ENCODE measurements at places on chromosomes 6 and 20.

- no peak for DNase-seq
Observed at GRCh38 chr6:168333491-168333890, 13.9 kb upstream of the DACT2 start.

DNA sequence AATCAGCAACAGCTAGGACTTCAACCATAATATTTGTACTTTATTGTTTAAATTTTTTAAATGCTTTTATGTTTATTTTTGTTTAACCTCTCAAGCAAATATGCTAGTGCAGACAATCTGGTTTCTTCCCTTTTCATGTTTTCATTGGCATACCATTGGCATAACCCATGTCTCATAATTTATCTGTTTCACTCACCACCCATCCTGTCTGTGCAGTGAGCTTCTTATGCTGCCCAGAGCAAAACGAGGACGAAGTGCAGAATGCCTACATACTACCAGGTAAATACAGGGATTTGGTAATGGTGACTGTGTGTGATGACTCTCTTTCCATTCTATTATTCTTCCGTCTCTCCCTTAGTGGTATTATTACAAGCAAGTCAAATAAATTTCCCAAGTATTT, 361.4 kb upstream of the KCNQ5 start:
- DNase-seq, result no peak

DNA sequence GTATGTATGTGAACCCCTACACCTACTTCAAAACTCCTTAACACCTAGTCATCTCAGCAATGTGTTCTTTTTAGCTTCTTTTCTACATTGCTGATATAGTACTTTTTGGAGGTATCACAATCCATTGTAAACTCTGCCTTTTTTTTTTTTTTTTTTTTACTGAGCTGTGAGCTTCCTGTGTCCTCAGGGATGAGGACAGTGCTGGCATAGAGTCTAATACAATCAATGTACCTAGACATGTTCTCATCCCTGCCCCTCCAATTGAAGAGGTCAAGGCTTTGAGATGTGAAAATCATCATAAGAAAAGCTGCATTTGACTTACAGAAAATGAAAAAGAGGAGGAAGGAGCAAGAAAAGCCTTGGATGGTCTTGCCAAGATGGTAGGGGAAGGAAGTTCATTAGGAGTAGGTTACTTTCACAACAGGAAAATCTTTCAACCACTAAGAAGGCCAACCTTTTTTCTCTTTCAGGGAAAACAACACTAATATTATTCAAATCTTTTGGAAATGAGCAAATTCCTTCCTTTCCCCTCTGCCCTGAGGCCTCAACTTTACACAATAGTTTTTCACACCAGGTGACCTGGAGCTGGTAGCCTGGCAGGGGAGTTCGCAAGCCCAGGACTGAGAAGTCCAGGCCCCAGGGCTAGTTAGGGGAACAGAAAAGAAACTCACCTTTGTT, 2.8 kb upstream of the JARID2 start:
- DNase-seq, result no peak

GRCh38 chr6:148217921-148218320, 124.7 kb upstream of the SASH1 start:
- DNase-seq, result no peak

- DNase-seq, result no peak
Observed at GRCh38 chr20:48740712-48741111, 87.1 kb downstream of the PREX1 start.

- no peak for DNase-seq
Observed at GRCh38 chr6:159298840-159299239, 129.6 kb downstream of the FNDC1 start.

GRCh38 chr20:6838181-6838826, 70.8 kb downstream of the BMP2 start:
- DNase-seq, result no peak

DNA sequence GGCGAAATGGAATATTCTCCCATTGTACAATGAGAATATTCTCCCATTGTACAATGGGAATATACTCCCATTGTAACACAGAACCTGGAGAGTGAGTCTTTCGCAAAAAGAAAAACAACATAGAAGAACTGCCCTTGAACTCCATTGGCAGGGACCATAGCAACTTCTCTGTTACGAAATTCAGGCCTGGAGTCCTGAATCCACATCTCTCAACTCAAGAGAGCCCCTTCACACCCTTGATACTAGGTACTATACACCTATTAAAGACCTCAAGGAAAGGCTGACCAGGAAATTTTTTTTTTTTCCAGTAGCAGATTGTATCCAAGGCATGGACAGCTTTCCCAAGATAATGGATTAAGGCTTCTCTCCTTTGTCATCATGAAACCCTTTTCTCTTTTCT, 1687.0 kb downstream of the GRIK2 start:
- DNase-seq, result no peak

Data from activated CD8-positive, alpha-beta memory T cell treated with anti-CD3 and anti-CD28 coated beads for 1 hour (primary cell).